Renal cortical epithelial cell (primary cell): ENCODE measurements at places on chromosomes 5 and 9.

DNA sequence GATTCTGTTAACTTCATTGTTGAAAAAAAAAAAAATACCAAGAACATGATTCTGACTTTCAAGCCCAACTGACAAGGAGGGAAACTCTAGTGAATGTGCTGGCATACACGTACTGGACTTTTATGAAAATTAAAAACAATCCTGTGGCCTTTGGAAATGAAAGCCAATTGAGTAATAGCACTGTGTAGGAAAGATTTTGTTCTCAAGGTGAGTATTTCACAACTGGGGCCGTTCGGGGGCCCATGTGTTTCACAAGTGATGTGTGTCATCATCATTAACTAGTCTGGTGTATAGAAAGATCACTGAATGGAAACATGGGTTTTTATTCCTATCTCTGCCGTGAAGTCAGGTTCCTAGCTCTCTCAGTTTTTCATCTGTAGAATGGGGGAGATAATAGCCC lies 605.0 kb upstream of the CLINT1 start:
- DNase-seq: peak; percentile 53

DNA sequence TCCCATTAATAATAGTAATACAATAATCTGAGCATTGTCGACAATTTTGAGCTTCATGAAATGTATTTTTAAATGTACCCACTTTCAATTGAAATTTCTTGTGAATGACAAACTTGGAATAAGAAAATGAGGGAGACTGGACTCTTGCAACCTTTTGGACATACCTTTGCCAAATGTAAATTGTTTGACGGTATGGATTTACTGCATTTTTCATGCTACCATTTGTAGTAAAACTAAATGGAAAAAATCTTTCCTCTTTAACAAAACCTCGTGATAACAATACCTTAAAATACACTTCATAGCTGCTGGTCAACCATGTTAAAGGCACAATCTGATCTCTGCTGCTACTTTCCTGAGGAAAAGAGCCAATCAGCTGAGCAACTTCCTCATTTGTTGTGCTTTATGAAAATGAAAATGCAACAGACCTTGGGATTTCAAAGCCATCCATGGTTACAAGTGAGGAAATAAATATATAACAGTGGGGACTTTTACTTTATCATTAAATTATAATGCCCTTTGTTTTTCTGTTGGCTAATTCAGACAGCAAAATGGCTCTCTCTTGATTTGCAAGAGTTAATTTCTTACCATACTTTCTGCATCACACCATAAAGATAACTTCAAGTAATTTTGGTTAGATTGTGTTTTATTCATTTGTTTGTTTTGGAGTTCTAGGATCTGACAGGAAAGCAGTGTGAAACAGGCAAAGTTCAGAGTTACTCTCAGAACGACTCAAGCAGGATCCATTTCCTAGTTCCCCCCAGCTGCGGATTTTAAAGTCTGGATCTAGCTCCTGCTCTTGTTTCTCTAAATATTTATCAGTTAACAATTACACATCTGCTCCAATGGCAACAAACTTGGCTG lies 1.1 kb downstream of the ALDH1A1 start:
- DNase-seq: no peak

DNA sequence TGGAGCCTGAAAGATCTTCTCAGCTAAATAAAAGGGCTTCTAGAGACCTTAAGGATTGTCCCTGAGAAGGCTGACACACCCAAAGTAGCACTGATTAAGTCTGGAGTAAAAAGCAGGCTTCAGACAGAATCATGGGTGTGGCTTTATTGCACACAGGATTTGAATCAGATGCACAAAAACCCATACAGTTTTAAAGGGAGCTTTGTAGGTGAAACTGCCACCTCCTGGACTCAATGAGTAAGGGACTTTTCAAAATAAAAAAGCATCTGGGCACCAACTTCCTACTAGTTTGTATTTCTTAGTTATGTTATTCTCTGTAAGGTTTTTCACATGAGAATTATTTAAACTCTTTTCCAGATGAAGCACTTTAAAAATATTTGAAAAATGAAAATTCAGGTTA lies 129.4 kb downstream of the EDIL3 start:
- no peak for DNase-seq

- DNase-seq: peak; percentile 25
Observed at GRCh38 chr9:89969881-89970639, 365.2 kb downstream of the GADD45G start.

DNA sequence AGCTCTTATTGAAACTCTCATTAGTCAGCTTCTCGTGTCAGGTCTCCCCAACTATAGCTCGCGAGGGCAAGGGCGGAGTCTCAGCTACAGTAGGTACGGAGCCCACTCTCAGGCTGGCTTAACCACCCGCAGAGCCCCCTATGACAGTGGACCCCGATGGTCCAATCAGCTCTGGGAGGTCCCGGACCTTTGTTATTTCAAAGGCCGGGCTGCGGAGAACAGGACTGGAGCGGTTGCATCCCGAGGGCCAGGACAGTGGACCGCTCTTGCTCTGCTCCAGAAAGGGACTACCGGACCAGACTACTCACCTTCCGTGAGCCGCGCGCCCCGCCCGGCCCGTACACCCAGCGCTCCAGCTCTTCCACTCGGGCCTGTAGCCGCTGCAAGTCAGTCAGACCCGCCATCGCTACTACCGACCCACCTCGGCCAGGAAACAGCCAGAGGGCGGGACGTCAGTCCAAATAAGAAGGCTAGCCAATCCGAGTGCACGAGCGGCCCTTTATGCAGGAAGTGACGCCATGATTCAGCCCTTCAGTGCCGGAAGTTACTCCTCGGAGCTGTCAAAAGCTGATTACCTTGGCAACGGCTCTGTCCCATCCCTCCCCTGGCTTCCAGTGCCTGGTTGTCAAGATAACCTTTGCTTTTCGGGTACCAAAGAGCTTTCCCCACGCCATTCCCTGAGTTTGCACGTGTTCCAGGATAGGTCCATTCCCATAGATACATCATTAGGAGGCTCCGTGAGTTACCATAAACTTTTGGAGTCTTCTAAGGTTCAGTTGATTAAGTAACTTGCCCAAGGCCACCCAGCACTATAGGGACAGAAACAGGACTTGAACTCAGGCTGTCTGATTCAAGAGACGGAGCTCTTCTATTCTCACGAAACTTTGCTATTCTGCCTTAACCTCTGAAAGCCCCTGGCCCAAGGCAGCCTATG lies at the start of gene DCTN3:
TSS of gene DCTN3 (minus strand) at position 435 of the 934 bp plus-strand sequence. CDS start at position 404, 31 bp downstream.
- DNase-seq: peak; percentile 91

DNA sequence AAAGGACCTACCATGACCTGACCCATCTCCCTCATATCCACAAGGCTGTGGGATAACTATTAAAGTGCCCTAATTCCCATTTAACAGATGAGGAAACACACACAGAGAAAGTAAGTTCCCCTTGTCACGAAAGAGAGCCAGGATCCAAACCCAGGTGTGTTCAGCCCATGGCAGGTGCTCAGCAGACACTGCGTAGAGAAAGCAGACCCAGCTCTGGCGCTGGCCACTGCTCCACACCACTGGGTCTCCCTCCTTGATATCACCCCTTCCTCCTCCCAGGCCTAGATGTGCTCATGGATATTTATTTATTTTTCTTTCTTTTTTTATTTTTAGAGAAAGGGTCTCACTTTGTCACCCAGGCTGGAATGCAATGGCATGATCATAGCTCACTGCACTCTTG lies 24.0 kb upstream of the CORO2A start:
- DNase-seq: no peak

- DNase-seq: peak; percentile 65
Observed at GRCh38 chr5:35089334-35090314, 41.9 kb upstream of the AGXT2 start.

DNA sequence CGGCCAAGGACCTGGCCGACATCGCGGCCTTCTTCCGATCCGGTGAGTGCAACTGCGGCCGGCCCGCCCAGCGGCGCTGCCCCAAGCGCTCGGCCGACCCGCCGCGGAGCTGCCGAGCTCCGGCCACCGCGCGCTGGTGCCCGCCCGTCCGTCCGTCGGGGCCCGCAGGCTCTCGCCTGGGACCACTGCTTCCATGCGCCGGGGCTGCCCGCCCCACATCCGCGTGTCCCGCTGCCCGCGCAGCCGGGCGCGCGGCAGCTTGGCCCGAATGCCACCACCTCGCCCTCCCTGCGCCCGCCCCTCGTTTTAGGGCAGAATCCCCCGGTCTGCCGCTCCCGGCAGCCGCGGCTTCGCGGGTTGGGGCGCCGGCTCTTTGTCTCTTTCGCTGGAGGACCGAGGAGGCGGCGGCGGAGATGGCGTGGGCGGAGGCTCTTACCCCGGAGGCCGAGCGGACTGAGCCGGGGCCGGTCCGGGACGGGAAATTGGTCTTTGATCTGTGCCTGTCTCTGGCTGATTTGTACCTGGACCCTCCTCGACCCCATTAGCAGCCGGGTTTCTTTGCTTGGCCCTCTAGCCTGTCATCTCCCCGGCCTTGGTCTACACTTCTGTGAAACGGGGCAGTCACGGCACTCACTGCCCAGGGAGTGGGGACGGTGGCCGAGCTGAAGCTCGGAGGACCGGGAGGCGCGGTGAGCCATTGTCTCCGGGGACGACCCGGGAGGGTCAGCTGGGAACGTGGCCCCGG lies 871 bp downstream of the TRIO start:
- DNase-seq: no peak

- no peak for DNase-seq
Observed at GRCh38 chr5:173245319-173246134, 10.5 kb upstream of the NKX2-5 start.

DNA sequence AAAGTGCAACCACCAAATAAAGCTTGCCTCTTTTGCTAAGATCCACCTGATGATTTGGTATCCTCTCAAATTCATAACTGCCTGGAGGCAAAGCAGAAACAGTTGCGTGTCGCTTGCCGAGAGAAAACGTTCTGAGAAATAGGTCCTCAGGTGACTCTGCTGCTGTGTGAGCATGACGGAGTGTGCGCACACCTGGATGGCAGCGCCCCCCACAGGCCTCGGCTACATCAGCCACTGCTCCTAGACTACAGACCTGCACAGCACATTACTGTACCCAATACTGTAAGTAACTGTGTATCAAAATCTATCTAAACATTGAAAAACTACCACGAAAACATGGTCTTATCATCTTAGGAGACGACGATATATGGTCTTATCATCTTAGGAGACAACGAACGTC lies 87.4 kb downstream of the CAMSAP1 start:
- no peak for DNase-seq

DNA sequence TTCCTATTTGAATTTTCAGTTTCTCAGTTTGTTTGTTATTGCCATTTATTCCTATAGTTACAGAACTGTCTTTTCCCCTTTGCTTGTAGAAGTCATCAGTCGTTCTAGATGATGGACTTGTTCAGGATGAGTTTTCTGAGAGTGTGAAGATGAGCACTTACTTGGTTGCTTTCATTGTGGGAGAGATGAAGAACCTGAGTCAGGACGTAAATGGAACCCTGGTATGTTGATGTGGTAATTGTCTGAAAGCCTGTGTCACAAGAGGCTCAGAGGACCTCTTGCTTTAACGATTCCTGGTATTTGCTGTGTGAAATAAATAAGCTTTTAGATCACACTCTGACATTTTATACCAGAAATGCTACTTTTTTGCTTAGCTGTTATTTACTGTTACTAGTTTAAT lies 50.6 kb downstream of the LNPEP start:
- DNase-seq: no peak

DNA sequence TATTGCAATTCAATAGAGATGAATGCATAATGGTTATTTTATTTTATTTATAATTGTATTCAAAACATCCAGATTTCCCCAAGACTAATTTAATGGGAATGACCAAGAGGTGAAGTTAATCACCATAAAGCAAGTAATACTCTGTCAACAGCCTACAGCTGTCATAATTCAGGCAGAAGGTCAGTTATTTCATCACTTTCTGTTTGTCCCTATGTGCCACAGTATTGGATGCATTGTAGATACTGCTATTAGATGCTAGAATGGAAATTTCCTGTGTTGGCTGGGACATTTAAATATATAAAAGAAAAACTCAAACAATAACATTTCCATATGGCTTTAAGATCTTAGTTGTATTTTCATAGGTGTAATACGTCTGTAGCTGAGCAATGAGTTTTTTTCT lies 56.7 kb upstream of the MINAR2 start:
- no peak for DNase-seq

DNA sequence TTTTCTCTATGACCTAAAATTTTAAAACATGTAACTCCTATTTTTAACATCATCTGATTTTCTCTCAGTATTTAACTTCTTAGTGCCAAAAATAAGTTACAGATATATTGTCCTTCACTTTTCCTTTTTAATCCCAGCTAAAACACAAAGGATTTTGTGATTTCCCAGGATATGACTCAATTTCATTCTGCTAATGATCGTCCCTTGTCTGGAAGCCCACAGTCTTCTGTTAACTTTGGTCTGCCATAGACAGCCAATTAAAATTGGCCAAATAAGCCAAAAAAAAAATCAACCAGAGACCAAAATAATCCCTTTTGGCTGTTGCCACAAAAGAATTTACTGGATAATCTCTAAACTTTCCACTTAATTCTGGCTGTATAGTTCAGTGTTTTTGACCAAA lies 124.5 kb upstream of the FST start:
- DNase-seq: no peak

DNA sequence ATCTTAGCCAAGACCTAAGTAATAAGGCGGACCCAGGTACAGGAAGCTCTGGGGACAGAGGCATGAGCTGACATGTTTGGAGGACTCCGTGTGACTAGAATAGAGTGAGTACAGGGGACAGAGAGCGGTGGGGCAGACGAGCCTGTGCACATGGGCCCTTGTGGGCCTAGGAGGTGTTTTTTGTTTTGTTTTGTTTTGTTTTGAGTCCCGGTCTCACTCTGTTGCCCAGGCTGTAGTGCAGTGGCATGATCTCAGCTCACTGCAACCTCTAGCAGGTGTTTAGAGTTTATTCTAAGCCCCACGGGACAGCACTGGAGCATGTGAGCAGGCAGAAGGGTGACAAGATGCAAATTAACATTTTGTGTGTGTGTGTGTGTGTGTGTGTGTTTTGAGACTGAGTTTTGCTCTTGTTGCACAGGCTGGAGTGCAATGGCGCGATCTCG lies 3.1 kb upstream of the EEIG1 start:
- DNase-seq: no peak

DNA sequence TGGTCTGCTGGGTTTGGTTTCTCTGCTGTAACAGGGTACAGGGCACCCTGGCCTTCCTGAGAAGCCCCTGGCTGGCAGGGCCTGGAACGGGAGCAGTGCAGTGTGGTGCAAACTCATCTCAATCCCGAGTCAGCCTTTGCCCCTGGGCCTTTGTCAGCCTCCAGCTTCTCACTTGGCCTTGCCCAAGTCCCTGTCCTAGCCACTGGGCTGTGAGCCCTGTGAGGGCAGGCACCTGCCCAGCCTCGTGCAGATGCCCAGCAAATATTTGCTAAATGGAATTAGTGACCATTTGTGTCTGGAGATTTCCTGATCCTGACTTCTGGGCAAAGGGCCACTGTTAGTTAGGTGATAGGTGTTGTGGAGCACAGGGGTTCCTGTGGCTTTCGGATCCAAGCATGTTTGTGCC lies 13.0 kb downstream of the RGS3 start:
- DNase-seq: no peak
